ENCODE measurements at places on chromosomes 13 and 19.

GRCh38 chr13:60214213-60215055 lies 50.7 kb upstream of the DIAPH3 start:
- no peak for DNase-seq

GRCh38 chr19:17457616-17458015 lies 3.1 kb downstream of the NXNL1 start:
- no peak for DNase-seq

DNA sequence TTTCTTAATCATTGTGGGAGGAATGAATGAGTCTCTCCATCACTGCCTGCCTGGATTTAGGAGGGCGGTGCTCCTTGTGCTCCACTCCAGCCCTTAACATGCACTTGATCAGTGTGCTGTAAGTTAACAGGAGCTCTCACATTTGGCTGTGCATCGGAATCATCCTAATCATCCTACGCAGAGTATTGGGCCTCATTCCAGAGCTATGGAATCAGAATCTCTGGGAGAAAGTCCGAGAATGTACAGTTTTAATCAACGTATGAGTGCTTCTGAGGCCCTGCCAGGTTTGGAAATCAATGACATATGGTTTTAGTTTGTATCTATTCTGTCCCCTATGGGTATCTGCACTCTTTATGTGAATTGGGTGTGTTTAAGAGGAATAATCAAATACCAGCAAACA lies 34.9 kb upstream of the DCLK1 start:
- DNase-seq: no peak

DNA sequence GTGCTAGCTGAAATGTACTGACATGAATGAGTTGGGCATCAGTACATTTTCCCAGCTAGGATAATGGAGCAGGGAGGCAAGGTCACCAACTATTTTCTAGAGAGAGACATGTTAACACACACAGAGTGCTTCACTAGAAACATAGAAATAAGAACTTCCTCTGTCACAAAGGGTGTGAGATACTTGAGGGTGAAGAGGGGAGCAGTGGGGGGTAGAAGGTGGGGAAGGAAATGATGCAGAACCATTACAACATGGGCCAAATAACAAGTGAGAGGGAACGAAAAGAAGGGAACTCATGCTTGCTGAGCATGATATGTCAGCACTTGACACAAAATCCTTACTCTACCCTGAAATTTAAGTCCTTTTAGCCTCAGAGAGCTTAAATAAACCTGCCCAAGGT lies 87.8 kb upstream of the RFC3 start:
- DNase-seq: no peak

DNA sequence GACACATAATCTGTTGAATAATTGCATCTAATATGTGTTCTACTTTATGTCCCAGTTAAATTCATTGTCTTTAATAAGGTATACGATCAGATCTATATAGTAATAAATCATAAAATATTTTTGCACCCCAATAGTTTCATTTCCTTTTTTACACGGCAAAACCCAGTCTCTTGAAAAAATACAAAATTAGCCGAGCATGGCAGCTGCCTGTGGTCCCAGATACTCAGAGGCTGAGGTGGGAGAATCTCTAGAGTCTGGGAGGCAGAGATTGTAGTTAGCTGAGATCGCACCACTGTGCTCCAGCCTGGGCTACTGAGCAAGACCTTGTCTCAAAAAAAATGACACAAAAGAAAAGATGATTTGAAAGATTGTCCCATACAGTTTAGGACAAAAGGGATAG lies 52.3 kb upstream of the PARP4 start:
- DNase-seq: no peak

- DNase-seq: peak; percentile 85
These were observed 811 bp upstream of the PRMT1 start for GRCh38 chr19:49676136-49676783.

GRCh38 chr13:44750630-44751029 lies 174.5 kb upstream of the TSC22D1 start:
- no peak for DNase-seq

DNA sequence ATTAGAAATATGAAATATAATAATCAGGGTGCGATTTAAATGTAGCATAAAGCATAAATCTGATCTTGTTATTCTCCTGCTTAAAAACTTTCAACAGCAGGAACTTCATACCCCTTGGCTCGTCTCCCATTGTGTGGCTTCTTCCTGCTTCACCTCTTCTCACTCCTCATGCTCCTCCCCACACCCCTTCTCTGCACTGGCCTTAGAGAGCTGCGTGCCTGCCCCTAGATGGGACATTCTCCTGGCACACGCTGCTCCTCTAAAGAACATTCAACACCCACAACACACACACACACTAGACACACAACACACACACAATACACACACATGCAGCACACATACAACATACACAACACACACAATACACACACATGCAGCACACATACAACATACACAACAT lies 104.6 kb upstream of the RAP2A start:
- DNase-seq: no peak

DNA sequence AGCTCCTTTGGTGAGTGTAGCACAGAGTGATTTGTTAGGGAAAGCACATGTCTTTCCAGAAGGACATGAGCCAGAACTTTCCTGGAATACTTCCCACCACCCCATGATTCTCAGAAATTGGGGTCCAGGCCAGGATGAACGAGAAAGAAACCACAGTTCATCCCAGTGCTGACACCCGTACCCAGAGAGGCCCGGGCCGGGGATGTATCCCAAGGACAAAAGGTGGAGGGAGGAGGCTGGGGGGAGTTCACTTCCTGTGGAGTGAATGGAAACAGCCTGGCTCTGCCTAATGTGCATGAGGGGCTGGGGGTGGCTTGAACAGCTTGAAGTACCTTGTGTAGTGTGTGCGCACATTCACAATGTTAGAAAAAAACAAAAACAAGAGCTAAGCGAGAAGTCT lies 47.5 kb downstream of the CDADC1 start:
- no peak for DNase-seq

DNA sequence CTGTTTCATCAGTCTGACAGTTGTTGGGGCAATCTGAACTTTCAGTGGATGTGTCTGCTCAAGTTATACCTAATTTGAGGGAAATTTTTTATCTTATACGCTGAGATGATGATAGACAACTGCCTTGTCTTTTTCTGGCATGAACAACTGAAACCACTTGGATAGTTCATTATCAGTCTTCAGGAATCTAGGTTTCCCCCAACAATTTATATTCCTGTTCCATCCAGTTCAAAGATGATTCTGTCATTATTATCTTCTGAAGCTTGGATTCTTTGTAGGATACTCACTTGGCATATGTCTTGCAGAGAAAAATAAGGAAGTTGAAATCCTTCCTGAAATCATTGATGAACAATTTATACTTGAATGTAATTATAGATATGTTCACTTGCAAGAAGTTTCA lies 193.7 kb downstream of the LMO7 start:
- no peak for DNase-seq
